ENCODE measurements at places on chromosomes 2 and 18. TPM values are rescaled to one million over a fixed set of nuclear protein-coding genes. Genes with fewer than 3 reads are reported as not detected.

The EGR4 gene
- total RNA-seq: not detected

The C18orf54 gene
- total RNA-seq: 7.2 TPM

The UGT1A3 gene
- total RNA-seq: not detected

The ABHD1 gene
- 0.47 TPM for total RNA-seq

The DSEL gene
- 29.2 TPM for total RNA-seq

All from metanephros (tissue), 2 donors.